Fibroblast of skin of left quadriceps (primary cell): ENCODE measurements at places on chromosomes 16 and 17.

DNA sequence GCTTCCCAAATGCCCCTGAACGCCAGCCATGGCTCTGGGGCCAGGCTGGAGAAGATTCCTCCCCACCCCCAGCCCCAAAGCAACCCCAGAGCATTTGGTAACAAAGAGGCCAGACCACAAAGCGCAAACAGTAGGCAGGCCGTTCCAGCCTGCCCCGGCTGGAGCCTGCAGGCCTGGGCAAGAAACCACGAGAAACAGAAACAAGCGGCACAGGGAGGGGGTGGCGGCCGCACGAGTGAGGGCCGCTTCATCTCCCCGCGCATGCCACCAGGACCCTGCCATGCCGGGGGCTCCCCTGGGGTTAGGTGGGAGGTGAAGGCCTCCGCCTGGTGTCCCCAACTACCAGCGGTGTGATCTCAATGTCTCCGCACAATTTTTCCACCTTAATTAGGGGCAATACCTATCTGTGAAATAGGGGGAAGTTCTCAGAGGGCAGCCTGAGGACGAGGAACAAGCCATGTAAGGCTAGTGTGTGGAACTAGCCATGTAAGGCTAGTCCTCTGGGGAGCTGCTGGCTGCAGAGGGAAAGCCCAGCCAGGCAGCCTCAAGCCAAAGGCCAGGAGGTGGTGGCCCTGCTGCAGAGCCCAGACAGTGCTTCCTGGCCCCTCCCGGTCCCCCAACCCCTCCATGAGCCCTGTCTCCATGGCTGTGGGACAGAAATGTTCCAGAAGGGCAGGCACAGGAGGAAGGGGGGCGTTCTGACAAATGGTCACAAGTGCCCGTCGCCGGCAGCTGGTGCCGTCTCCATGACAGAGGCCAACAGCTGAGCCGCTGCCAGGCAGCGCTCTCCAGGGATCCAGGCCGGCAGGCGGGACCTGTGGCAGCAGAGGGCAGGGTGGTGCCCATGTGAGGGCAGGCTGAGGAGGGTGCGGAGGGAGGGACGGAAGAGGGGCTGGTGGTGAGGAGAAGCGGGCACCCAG is 14.5 kb upstream of the MTSS2 start:
- no peak for DNase-seq

DNA sequence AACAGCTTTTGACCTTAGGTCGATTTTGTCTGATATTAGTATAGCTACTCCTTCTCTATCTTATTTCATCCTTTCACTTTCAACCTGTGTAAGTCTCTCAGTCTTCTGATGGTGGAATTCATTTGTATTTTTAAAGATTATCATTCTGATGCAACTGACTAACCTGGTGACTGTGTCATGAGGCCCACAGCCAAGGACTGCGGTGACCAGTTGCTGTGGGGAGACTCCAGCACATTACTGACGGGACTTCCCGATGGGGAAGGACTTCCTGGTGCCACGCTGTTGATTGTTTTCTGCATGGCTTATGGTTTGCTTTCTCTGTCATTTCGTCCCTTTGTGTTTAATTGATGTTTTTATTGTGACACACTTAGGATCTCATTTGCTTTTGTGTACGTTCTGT is 34.2 kb downstream of the RMI2 start:
- no peak for DNase-seq

DNA sequence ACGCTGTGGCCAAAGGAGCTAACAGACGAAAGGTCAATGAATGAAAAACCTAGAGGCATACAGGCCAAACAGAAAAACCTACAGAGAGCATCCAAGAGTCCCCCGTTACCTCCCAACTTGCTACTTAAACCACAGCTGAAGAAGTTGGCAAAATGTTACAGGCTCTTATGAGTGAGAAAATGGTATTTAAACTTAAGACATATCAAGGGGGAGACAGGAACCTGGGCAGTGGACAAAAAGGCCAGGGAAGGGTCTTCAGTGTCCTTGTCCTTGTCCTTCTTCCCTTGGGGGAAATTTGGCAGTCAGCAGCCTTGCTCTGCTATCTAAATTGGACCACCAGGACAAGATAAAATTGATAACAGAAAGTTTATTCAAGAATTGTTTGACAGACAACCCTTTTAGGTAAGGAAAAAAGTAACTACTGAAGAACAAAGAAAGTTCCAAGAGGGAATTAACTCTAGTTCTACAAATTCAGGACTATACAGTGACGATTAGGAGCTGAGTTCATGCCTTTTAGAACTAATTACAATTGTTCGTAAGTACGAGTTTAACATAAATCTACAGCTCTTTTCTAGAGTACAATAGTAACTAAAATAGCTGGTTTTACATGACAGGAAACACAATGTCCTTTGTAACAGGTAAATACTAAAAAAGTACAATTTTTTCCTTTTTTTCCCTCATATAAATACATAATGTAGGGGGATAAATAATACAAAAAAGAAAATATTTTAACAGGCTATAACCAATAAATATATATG is 3.8 kb upstream of the HOXB2 start:
- DNase-seq: no peak

DNA sequence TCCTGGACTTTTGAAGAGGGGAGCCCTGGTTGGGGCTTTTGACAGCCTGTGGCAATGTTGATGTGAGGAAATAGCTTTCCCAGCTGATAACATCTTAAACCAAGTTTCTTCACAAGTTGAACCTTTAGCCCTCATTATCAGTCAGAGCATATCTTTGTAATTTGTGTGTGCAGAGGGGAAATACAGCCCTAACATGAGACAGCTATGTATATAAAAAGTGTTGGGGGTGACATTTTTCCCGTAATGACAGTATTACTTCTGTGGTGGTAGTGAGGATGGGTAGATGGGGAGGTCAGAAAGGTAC is 221.1 kb downstream of the FTO start:
- no peak for DNase-seq

- no peak for DNase-seq
These were observed 233.2 kb downstream of the PMP22 start for GRCh38 chr17:15031975-15032374.

DNA sequence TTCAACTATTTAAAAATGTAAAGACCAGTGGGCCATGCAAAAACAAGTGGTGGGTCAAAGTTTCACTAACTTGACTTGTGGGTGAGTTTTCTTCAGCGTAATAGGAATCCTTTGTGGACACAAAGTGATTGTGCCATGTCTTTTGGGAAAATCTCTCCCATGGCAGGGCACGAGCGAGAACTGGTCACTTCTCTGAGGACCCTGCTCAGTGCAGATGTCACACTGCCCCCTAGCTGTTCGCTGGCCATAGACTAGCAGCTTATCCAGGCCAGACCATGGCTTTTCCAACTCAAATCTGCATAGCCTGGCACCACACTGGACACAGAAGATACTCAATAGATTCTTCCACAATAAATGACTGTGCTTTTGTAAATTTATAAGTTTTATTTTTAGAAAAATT is 306.0 kb upstream of the CCL2 start:
- no peak for DNase-seq

GRCh38 chr16:75264999-75265910 is 13.8 kb upstream of the BCAR1 start:
- no peak for DNase-seq

DNA sequence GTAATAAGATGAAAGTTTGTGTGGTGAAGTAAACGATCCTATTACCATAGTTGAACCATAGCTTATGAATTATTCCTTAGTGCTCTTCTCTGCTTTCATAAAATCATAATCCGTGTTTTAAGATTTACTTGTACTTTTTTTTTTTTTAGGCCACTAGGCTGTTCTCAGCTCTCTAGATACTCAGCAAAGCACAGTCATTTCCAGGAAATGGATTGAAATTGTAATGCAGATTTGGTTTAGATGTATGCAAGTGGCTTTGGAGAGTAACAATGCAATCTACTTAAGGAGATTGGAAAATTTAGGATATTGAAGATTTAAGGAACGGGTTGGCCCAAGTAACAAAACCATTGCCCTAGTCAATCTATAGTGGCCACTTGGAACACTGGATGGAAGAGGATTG is 125.1 kb downstream of the PITPNC1 start:
- no peak for DNase-seq

- no peak for DNase-seq
These were observed 182.2 kb downstream of the ABCC12 start for GRCh38 chr16:47973552-47973951.
